ENCODE measurements at places on chromosomes 2 and 18.

- DNase-seq: no peak
These were observed 36.6 kb downstream of the EXOC6B start for GRCh38 chr2:72789241-72789640.

DNA sequence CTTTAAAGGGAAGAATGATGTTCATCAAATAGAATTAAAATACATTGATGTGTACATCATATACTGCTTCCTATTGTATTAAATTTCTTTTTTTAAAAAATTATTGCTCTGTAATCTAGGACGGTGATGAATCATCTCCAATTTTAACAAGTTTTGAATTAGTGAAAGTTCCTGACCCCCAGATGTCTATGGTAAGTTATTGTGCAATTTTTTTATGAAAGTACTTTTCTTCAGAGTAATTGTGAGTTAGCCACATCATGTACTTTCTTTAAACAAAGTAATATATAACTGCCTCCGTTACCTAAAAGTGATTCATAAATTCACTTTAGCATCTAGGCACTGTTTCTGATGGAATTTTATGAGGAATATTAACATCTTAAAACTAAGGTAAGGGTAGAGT, 38.1 kb downstream of the PIK3C3 start:
- no peak for DNase-seq

GRCh38 chr2:151102226-151102625, 159.4 kb downstream of the RBM43 start:
- DNase-seq: no peak

DNA sequence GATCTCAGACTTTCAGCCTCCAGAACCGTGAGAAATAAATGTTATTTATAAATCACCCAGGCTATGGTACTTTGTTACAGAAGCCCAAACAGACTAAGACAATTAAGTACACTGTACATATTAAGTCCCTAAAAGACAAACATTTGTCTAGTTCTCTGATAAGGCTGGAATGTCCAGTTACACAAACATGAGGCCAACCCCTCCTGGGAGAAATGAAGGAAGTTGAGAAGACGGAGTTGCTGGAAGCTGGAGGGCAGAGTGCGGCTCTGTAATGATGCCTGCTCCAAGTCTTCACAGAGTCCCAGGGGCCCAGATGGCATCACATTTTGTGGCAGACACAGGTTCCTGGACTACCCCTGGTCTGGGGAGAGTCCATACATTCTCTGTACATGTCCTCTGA, 79.2 kb upstream of the ST8SIA3 start:
- DNase-seq: no peak

DNA sequence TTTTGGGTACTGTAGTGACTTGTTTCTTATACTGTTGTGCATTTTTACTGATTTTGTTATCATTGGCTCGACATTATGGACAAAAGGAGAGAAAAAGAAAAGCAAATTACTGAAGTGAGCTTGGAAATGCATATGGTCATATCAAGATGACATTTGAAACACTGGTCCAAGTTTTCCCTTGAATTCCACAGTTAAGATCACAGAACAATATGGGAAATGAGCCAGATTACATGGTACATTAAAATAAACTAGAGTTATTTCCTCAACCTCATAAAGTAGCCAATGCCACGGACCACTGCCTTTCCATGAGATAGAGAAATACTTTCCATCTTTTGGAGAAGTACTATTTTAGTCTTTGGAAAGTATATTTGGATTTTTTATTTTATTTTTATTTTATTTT, 62.0 kb upstream of the SGPP2 start:
- DNase-seq: no peak

DNA sequence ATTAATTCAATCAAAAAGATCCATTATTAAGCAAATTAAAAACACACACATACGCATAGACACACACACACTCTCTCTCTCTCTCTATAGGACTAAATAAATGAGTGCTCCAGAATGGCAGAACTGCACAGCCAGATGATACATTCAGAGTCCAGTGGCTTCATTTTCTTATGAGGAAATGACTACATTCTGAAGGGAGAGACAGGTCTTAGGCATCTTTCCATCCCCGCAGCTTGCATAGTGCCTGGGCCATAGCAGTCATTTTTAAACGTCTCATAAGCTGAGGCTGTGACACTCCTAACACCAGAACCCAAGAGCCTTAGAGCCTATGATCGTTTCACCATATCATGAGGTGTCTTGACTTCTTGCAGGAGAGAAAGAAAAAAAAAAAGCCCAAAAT, 31.1 kb downstream of the FEZ2 start:
- no peak for DNase-seq

- DNase-seq: no peak
These were observed 120.8 kb downstream of the MCFD2 start for GRCh38 chr2:46794693-46795317.

DNA sequence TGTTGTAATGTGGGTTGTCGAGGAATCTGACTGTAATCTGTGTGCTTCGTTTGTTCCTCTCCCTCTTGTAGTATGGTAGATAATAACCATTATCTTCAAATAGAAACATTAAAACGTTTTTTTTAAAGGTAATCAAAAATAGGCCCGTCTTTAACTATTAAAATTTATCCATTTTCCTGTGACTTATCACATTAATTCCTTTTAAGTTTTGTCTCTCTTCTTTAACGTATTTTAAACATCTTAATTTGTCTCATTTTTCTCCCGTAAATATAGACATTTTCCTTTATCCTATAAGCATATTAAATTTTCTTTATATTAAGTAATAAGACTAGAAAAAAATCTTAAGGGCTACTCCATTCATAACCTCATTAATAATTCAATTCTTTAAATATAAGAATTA, 41.3 kb downstream of the EIF2AK3 start:
- no peak for DNase-seq

DNA sequence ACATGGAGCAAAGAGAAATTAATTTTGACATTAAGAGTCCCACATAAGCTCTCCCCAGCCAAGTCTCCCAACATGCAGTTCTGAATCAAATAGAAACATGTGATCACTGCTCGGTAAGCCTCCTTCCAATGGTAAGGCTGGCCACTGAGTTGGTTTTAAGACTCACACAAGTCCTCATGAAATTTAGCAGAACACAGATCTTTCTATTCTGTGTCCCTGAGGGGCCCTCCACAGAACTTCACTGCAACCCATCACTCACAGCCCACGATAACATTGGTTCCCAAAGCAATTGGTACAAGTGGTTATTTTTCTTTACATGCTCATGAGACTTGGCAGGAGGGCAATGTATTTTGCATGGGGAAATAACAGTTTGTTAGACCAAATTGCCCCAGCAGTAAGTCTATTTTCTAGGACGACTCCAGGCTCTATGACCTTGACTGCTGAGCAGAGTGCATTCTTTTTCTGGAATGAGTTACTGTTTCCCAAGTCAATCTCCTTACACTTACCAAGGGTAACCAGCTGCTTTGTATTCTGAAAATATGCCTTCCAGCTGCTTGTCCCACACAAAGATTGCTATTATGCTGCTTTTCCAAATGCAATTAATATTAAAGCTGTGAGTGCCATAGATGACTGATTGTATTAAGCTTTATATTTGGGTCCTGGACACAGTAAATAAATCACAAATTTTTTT, 142.3 kb upstream of the TANK start:
- no peak for DNase-seq

GRCh38 chr2:201607568-201607967, 35.7 kb downstream of the TMEM237 start:
- no peak for DNase-seq

DNA sequence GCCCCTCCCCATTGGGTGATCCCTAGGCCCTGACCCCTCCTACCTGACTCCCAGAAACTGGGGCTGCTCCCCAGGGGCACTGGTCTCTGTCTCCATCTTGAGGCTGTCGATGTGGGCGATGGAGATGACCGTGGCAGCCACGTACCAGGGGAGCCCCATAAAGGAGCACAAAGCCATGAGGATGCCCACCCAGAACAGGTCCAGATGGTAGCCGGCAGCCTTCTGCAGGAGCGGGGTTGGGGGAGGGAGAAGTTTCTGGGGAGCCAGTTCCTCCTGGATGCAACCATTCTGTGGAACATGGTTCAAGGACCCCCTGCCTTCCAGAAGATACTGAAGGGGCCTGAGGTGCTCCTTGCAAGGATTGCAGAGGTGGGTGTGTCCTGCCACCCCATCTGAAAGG, 34.0 kb downstream of the MTHFD2 start:
- DNase-seq: no peak

DNA sequence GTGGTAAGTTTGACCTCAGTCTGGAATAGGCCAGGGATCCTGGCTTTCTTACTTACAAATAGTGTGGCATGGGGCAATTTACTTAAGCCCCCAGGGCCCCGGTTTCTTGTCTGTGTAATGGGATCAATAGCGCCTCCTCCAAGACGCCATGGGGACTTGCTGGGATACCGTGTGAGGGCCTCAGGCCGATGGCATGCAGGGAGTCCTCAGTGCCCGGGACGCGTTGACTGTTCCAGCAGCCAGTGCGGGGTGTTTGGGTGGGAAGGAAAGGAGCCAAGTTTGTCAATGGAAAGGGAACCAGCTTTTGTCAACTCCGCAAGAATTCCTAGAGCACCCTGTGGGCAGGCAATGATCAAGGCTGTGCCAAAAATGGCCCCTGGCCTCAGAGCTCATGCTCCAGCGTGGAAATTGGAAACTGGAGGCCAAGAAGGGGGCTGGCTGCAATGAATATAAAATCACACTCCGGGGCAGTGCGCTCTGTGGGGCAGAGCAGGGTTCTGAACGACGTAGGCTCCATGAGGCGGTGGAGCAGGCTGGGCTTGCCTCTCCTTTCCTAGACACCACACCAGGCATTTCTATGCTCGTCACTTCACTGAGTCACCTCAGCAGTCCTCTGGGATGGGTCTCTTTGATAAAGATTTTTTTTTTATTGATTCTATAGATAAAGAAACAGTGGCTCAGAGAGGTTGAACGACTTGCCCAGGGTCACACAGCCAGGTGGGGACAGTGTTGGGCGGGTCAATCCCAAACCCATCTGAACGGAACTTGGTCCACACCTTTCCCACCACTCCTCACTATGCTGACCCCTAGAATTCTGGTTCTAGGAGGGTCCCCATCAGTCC, 56.7 kb upstream of the ASAP2 start:
- DNase-seq: no peak

GRCh38 chr2:10289891-10290290, 12.8 kb upstream of the HPCAL1 start:
- no peak for DNase-seq

GRCh38 chr18:58562999-58563667, 65.8 kb downstream of the ALPK2 start:
- no peak for DNase-seq

- no peak for DNase-seq
These were observed 39.0 kb downstream of the MBP start for GRCh38 chr18:77093586-77093985.

DNA sequence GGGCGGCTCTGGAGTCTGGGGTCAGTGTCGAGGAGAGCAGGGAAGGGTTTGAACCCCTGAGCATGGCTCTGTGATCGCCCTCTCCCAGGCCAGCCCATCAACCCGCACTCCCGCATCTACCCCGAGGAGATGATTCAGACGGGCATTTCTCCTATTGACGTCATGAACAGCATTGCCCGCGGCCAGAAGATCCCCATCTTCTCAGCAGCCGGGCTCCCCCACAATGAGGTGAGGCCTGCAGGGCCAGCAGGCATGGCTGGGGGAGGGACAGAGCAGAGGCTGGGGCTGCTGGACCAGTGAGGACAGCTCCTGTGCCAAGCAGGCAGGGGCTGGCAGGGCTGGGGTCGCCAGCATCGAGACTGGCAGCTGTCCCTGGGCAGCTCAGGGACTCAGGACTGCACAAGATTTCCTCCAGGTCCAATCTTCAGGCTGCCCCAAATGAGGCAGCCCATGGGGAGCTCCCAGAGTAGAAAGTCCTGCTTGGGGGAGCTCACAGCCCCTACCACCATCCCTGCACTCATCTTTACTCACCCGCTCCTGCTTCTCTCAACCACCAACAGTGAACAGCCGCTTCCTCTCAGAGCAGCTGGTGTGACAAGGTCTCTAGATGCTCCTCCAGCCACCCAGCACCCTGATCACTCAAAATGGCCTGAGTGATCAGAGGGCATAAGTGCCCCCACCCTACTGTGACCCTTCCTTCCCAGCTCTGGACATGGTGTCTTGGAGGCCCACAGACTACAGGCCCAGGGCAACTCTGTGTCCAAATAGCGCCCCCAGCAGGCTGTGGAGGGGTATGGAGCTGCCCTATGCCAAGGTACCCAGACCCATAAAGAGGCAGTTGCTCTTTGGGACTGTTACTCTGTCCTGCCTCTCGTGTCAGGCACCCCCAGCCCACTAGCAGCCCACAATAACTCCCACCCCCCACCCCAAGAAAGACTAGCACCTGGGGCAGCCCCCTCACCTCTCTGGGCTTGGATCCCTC, 18.3 kb upstream of the ANKRD53 start:
- DNase-seq: no peak

- DNase-seq: no peak
These were observed 222.6 kb upstream of the SALL3 start for GRCh38 chr18:78757014-78757413.

GRCh38 chr2:55301277-55301676, 32.2 kb upstream of the MTIF2 start:
- DNase-seq: no peak

- no peak for DNase-seq
These were observed 399.2 kb downstream of the CPS1 start for GRCh38 chr2:210955591-210955990.

DNA sequence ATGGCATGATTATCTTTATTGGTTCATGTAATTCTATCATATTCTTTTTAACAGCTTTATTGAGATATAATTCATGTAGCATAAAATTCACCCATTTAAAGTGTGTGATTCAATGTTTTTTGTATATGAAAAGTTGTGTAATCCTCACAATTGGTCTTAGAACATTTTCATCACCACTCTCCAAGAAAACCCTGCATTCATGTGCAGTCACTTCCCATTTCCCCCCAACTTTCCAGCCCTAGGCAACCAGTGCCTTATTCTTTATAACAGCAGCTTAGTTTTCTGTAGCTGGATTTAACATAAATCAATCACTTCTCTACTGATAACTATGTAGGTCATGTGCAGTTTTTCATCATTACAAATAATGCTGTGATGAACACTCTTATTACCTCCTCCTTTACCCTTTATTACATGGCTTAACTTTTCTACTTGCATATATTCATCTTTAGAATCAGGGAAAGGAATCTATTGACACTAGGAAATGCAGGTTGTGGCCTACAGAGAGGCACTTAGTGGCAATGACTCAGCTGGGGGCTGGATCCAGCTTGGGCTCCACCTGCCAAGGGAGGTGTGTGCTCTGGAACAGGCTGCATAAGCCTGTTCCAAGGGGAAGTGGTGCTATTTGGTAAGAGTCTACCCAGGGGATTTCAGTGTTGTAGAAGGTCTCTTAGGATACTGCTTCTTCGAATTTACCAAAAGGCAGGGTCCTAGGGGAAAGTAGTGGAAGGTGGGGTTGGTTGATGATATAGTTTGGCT, 89.1 kb downstream of the ETAA1 start:
- no peak for DNase-seq

DNA sequence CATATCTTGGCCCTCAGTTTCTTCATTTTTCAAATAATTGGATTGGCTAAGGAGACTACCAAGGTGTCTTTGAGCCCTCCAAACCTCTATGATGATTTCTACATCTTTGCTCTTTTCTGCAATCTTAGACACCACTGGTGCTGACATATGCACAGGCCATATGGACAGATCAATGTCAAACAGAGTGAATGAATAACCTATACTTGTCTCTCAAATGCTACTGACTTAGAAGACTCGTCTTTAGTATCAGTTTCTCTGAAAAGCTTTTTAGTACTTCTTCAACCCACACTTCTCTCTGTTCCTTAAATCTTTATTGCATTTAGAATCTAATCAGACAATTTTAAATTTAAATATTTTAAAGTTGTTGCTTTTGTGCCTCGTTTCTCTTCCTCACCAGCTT, 258.2 kb downstream of the LTBP1 start:
- DNase-seq: no peak

- no peak for DNase-seq
These were observed 13.9 kb downstream of the PSMD14 start for GRCh38 chr2:161321944-161322648.

- no peak for DNase-seq
These were observed 118.9 kb downstream of the LPIN1 start for GRCh38 chr2:11865378-11865777.

Measured in NCI-H510A treated with DMSO at 0.1 percent for 48 hours (cell line).